Occipital lobe (tissue), 3 donors: ENCODE measurements at places on chromosomes 2 and 18. TPM values are rescaled to one million over a fixed set of nuclear protein-coding genes. Genes with fewer than 3 reads are reported as not detected.

DNA sequence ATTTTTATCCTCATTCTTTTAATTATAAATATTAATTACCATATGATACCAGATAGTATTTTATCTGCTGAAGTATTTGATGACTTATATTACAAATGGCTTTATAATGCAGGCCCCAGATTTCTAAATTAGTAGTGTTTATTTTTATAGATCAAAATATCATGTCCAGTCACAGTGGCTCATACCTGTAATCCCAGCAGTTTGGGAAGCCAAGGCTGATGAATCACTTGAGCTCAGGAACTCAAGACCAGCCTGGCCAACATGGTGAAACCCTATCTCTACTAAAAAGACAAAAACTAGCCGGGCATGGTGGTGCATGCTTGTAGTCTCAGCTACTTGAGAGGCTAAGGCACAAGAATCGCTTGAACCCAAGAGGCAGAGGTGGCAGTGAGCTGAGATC lies 100.1 kb upstream of the ARHGAP15 start:
- DNase-seq, result no peak

RAB17 gene
- 0.16 TPM for total RNA-seq

DNA sequence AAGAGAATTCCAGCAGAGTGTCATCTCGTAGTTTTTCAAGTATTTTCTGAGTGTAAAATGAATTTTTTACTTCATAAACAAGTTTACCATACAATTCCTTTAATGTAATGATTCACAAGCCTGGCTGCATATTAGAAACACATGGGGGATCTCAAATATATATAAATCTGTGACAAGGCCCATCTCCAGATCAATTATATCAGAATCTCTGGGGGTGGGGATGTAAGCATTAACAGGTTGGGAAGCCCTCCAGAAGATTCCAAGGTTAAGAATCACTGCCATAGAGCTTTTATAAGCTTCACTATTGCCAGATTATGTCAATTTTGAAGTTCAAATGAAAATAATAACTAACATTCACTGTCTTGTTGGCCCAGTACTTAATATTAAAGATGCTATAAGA lies 111.2 kb downstream of the BAZ2B start:
- no peak for DNase-seq

GRCh38 chr2:203993560-203993959 lies 57.0 kb downstream of the ICOS start:
- no peak for DNase-seq

DCC gene
- 13.6 TPM for total RNA-seq

DNA sequence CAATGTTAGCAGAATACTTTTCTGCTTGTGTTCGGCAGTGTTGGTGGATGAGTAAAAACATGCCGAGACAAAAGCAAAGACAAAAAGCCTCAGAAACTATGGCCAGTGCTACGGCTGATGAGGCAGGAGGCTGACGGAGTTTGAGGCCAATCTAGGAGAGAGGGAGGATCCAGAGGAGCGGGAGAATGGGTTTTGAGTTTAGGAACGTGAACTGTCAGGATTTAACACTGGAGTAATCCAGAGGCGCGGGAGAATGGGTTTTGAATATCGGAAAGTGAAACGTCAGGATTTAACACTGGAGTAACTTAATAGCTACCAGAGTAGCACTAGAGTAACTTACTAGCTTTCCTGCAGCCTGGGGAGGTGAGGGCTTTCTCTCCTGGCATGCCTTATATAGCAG lies 37.4 kb downstream of the LYPD6B start:
- DNase-seq, result no peak

DNA sequence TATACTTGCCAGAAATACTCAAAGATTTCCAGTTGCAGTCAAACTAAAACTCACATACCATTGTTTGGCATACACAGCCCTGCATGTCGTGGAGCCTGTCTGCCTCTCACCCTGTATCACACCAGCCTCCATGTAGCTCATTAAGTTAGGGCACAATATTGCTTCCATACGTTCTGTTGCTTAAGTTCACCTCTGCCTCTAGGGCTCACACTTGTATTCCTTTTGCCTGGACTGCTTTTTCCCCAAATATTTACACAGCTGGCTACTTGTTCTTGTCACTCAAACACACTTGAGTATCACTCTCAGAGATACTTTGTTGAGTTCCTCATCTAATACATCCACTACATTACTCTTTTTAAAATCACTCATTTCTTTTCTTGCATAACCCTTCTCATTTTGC lies 83.1 kb downstream of the PTH2R start:
- no peak for DNase-seq

DNA sequence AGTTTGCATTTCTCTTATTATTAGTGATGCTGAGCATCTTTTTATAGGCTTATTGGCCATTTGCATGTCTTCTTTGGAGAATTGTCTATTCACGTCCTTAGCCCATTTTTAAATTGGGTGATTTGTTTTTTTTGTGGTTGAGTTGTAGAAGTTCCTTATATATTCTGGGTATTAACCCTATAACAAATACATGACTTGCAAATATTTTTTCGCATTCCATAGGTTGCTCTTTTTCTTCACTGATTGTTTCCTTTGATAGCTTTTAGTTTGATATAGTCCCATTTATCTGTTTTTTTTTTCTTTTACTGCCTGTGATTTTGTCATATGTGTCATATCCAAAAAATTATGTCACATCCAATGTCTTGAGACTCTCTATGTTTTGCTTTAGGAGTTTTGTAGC lies 243.6 kb downstream of the GPD2 start:
- DNase-seq, result no peak

DNA sequence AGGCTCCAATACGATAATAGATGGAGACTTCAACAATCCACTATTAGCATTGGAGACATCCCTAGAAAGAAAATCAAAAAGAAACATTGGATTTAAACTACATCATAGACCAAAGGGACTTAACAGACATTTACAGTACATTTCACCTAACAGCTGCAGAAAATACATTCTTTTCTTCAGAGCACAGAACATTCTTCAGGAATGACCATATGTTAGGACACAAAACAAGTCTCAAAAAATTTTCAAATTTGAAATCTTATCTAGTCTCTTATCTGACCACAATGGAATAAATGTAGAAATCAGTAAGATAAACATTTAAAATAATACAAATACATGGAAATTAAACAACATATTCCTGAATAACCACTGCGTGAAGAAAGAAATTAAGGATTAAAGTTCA lies 68.7 kb downstream of the STRADB start:
- no peak for DNase-seq

ATOH8 gene
- total RNA-seq, result 3.0 TPM

GRCh38 chr2:120571015-120571728 lies 164.5 kb upstream of the GLI2 start:
- DNase-seq, result no peak

DNA sequence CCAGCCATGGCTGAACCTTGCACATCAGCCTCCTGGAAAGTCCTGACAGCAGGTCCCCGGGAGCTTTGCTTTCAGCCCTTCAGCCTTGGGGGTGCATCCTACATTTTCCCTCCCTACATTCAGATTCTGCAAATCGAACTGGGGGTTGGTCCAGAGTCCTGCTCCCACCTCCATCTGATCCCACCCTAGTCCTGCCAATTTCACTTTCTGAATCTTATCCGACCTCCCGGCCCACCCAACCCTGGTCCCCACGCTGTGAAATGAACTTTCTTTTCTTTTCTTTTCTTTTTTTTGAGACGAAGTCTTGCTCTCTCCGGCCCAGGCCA lies 47.8 kb upstream of the ODC1 start:
- no peak for DNase-seq

DNA sequence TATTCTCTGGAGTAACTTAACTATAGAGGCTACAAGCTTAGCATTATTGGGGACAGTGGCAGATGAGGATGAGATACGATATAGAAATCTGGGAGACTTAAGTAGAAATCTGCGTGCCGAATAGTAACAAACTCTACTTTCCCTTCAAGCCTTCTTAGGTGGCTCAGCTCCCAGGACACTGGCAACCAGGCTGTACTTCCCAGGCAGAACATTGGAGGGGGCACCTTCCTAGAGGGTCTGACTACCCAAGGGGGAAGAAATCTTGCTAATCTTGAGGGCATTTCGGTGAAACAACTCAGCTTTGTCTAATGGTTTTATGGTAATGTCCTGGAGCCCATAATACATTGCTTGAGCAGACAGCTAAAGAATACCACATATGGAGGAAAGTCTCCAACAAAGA lies 126.2 kb upstream of the DTNA start:
- DNase-seq, result no peak

DNA sequence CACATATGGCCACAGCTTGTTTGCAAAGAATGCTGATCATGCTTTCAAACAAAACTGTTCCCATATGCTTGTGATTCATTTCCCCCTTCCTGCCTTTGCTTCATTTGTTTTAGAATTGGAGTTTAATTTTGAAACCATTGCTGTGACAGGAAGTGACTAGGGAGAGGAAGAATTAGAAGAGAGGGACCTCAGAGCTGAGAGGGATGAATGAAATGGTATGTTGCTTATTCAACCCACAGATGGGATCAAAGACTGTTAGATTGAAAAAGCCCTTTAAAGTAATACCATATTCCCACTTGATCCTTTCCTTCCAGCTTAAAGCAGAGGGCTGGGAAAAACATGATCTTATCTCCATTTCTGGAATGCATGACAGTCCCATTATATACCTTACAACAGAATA lies 106.2 kb upstream of the RNF152 start:
- no peak for DNase-seq

- peak; percentile 80 for DNase-seq
Observed at GRCh38 chr2:207227062-207227748, 61.5 kb upstream of the KLF7 start.

DNA sequence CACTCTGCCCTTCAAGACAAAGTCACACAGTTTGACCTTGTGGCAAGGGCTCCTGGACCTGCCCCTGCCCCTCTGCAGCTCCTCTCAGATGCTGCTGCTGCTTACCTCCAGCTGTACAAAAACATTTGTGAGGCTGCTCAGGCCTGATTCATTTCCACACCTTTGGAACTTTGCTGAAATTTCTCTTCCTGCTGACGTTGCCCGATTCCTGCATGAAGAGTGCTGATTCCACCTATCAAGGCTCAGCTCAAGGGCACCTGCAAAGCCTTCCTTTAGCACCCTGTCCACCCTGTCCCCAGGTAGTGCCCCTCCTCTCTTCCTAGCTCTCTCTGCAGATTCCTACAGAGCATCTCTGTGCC lies 738.3 kb upstream of the HS6ST1 start:
- DNase-seq, result no peak

GRCh38 chr2:170586571-170587095 lies 128.5 kb upstream of the SP5 start:
- DNase-seq, result no peak

DNA sequence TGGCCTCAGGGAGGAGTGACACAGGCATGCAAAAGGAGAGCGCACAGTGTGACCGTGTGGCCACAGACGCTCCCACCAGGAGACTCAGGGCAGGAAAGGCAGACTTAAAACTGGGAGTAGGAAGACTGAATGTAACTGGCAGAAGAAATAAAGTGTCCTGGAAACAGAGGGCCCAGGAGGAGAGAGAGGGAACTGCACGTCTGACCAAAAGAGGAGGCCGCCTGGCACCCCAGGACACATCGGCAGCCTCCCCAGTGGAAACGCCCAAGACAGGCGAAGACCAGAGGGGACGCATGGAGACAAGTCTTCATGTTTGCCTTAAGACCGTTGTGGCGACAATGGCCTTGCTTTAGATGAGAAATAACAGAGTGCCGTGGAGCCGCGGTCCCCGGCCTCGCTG lies 163.6 kb upstream of the ALKAL2 start:
- DNase-seq, result no peak

DNA sequence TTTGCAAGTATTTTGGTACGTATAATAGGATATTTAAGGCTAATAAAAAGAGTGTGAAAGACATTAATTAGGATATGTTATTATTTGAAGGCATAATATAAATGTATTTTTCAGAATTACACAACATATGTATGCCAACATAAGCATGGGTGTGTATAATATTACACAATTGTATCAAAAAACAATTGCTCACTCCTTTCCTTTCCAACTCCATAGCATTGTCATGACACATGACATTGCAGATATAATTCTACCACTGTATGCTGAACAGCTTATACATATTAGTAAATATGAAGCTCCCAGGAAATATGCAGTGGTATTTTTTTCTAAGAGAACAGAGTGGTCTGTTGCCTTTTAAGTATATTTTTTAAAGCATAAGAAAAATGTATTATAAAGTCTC lies 593.1 kb downstream of the TMX3 start:
- DNase-seq, result no peak

DNA sequence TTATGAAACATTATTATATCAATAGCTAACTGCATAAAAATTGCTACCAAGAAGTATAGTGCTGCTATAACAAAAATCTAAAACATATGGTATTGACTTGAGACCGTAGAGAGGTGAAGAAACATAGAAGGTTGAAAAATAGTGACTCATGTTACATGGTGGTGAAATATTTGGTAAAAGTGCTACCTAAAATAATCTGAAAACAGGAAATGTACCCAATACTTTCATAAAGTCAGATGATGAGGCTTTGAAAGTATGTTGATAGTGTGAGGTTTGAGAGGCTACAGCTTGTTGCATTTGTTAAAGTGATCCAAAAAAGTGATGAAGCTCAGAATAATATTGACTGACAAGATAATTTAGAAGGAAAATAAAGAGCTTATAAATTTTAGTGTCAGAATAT lies 718.7 kb upstream of the SLC8A1 start:
- no peak for DNase-seq

DNA sequence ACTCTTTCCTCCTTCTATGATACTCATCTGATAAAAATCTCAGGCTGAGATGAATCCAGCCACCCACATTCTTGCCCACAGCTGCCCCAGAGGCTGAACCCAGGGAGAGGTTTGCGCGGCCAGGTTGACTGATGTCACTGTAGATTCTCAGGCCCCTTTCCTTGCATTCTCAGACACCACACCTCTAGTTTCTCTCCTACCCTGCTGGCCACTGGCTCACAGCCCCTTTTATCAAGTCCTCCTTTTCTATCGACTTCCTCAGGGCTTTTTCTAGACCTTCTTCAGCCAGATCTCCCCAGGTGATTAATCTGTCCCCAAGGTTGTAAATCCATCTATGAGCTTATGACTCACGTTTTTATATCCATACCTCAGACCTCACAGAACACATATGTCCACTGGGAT lies 99.8 kb downstream of the TACR1 start:
- no peak for DNase-seq

- no peak for DNase-seq
Observed at GRCh38 chr2:8215159-8215863, 466.5 kb upstream of the ID2 start.

SULT1C2 gene
- 0.62 TPM for total RNA-seq

DNA sequence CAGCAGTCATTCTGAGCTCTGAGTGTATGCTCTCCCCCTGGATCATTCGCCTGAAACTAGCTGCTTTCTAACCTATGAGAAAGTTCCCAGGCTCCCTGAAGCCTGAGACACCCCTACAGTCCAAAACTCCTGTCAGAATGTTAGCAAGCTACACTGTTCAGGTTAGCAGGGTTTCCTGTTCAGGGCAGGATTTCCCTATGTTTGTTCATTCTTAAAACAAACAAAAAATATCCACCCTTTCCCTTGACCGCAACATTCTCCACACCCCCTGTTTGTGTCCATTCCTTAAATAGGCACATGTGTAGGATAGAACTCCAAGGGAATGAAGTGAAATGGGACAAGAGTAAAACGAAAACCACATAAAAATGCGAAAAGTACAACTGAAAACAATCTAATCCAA lies 83.1 kb downstream of the KLF7 start:
- DNase-seq, result no peak

RAMP1 gene
- 2.7 TPM for total RNA-seq
